Stimulated activated CD4-positive, alpha-beta T cell treated with anti-CD3 and anti-CD28 coated beads, TNF-alpha, amount 100 ng/mL, for 24 hours (primary cell): ENCODE measurements at places on chromosomes 6 and 20.
A peak's percentile ranks its signal among the peaks of the same experiment; 100 is the strongest.

GRCh38 chr6:121770943-121771342, 335.5 kb downstream of the GJA1 start:
- DNase-seq: no peak

DNA sequence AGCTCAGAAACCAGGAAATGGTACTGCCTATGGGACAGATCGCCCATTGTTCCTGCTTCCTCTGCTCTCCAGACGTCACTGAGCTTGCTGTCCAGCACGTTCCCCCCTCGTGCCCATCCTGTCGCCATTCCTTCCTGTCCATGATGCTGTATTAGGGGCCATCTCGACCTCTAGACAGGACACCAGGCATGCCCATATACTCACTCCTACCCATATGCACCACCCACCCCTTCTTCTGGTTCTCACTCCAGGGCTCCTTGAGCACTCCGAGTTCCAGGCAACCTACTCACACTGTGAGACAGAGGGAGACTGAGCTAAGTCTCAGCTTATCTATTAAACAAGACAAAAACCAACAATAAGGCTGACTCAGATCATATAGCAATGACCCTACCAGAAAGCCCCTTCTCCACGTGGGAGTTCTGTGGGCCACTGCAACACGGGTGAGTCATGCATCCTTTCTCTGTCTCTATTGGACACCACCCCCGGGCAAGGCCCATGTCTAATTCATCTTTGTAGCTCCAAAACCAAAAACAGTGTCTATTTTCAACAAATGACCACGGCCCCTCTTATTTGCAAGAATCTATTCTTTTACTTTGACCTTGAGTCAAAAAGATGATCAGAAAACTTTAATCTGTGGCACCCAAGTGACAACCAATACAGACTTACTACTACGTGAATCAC, 65.7 kb downstream of the PSMG4 start:
- no peak for DNase-seq

DNA sequence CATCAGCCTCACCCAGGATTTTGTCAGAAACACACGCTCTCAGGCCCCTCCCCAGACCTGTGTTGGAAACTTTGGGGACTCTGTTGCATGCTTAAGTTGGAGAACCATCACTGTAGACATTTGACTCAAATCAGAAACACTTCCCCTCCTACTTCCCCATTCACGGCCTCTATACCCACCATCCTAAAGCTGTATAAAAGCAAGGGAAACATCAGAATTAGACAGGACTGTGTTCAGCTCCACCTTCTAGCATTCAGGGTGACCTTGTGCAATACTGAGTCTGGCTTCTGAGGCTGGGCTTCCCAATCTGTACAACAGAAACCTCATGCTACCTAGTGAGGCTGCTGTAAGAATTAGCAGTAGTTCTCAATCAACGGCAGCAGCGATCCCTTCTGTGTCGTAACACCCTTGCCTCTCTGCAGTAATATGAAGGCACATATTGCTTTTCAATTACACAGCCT, 252.3 kb downstream of the LY86 start:
- no peak for DNase-seq

GRCh38 chr20:32184961-32185603, 22.5 kb downstream of the PLAGL2 start:
- DNase-seq: no peak

DNA sequence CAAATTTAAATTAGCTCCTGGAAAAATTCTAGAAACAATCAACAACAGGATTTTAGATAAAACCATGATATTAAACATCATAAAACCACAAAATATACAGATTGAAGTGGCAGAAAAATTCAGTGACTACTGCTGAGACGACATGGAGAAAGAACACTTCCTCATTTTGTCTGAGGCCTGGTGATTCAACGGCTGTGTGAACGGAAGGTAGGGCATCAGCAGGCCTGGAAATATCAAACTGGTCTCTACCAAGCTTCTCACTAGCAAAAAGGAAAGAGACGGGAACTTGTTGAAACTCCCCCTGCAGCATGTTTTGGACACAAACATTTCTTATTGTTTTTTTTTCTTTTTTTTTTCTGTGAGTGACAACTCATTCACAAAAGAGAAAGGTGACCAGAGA, 58.0 kb upstream of the AHI1 start:
- DNase-seq: no peak

DNA sequence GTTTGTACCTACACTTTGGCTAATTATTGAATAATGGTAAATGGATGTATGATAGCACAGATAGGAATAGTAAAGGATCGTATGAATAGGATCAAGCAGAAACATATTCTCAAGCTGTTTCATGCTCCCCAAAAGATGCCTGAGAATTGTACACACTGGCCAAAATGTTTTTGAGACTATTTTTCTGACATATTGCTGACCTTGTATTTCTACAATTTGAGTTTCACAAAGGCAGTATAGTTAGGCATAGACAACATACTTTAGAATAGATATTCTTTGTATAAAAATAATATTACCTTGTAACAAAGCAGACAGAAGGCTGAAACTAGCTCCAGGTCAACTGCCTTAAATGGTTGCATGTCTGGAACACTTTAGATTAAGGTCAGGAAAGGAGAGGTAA, 598.4 kb downstream of the COL12A1 start:
- no peak for DNase-seq

DNA sequence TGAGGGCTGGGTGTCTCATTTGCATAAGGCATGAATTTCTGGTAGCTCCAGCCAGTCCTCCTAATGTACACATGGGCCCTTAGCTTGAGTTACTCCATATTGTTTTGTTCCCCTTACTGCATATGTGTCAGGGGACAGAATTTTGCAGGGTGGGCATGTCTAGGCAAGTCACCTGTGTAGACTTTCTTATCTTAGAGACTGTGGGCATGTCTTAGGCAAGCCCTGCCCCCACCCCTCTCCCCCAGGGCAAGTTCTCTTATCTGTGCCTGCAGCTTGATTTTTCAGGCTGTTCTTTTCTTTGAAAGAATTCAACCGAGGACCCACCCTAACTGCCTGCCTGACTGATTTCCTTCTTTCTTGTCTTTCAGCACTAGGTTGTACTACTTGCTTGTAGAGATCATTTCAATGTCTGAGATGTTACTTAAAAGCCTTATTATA, 32.1 kb downstream of the NHLRC1 start:
- no peak for DNase-seq

DNA sequence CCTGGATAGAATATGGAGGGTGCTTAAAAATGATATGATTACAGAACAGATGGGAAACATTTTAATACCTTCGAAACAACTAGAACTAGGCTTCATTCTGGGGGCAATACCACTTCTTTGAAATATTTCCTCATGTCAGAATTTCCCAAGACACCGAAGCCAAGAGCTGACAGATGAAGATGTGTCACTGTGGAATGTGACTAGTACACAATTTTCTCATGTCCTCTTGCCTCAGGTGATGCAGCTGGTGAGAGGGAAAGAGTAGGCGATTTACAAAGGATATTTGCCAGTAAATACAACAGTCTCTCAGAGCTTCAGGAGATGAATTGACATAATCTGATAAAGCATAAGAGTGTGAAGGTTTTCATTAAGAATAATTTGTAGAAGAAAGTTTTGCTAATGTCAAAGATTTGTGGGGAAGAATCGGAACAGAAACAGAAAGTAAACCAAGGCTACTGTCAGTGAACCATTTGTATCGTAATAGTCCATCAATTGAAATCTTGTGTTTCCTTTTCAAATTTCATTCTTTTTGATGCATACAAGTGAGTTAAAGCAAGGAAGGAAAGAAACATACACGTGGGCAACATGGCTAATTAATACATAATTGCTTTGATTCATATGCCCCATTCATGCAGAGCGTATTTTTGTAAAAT, 164.7 kb upstream of the CCN2 start:
- no peak for DNase-seq

DNA sequence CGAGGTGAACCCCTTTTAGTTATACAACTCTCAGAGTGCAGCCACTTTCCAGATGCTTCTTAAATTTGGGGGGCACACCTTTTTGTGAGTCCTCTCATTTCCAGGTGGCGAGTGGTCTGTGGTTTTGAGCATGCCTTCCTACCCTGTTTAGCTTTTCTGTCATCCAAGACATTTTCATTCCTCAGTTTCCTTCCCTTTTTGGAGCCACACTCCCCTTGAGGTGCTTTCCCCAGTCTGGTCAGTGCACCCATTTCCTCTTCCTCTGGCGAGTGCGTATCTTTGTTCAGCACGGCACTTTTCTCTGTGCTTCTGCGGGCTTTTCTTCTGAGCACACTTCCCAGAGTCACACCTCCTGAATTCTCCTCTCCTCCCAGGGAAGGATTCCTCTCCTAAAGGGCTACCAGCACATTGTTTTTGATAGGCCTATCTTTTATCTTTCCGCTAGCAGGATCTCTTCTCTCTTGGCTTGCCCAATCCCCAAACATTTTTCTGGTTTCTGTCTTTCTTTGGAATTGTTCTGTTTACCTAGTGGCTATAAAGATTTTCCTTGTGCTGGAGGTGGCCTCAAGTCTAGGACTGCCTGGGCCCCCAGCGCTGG, 1.4 kb downstream of the PHF20 start:
- peak; percentile 5 for DNase-seq

- no peak for DNase-seq
Measured at GRCh38 chr6:45400021-45400420, 22.3 kb upstream of the SUPT3H start.

- DNase-seq: no peak
Measured at GRCh38 chr6:102216232-102216631, 822.7 kb downstream of the GRIK2 start.

DNA sequence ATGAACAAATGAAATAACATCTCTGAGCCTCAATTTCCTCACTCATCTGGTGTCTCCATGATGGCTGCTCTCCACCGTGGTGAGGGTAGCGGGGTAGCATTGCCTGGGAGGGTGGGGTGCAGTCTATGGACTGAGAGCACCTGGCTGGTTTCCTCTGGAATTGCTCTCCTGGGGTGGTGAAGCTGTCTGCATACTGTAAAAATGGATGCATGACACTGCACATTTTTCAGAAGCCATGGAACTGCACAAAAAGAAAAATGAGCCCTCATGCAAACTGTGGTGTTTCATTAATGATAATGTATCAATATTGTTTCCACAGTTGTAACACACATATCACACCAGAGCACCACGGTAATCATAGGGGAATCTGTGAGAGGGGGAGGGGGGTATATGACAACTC, 12.1 kb upstream of the ITPR3 start:
- DNase-seq: no peak

- no peak for DNase-seq
Measured at GRCh38 chr6:25065666-25066065, 129.9 kb upstream of the RIPOR2 start.

DNA sequence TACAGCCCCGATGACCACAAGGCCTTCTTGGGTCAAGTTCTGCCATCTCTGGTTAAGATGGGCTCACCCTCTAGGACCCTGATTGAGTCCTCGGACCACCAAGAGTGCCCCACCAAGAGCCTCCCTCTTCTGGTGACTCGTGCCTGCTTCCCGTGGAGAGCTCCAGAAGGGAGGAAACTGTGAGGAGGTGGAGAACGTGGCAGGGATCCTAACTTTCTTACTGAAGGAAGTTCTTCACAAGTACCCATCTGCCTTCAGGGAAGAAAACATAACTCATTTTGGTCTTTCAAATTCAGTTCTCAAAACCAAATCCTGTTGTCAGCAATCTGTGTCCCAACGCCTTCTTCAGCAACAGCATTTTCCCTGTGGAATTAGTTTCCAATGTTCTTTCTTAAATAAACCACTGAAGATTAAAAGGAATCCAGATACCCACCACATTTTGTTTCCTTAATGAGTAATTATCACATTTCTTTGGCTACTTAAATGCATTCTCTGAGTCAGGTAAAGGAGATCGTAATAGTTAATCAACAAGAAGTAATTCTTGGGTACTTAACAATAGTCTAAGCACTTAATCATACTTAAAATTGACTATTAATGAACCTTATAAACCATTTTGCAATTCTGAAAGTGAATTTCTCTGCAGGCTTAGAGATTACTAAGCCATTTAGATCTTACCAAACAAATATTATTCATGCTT, 185.8 kb upstream of the SGK1 start:
- no peak for DNase-seq

- DNase-seq: no peak
Measured at GRCh38 chr6:77462359-77463307, 658 bp downstream of the HTR1B start.

- no peak for DNase-seq
Measured at GRCh38 chr6:167209577-167209975, 51.8 kb upstream of the GPR31 start.

GRCh38 chr20:23023621-23024177, 11.4 kb upstream of the SSTR4 start:
- no peak for DNase-seq

- DNase-seq: no peak
Measured at GRCh38 chr6:137967689-137968454, 100.8 kb downstream of the TNFAIP3 start.

DNA sequence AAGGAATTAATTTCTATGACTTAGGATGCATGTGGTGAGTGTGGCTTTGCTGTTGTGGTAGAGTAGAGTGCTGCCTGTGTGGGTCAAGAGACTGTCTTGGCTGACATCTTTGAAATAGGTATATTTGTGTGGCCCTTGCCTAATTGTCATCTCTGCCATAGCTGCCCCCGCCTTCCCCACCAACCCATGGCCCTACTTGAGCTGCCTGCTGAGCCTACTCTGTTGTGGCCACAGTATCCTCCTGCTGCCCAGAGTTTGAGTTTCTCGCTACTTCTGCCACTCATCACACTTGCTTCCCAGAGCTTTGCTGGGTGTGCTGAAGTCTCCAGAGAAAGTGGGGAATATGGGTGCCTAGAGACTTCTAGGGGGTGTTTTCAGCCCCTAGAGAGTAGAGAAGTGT, 8.0 kb downstream of the PLCG1 start:
- DNase-seq: no peak

DNA sequence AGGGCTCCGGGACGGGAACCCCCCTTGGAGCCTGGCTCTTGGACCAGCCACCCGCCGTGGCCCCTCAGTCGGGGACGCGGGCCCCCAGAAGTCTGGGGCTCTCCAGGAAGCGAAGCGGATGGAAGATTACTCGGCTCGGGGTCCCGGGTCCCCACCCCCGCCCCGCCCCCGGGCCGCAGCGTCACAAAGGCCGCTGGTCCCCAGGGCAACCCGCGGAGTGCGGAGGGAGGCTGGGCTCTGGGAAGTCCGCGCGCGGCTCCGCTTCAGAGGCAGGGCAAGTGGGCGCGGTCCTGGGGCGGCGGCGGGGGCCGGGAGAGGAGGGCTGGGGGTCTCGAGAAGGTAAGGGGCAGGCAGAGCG, at the start of gene FNDC11:
Gene FNDC11, plus strand, starts transcription at position 227 of the 358 bp plus-strand sequence. CDS start 1,505 bp downstream, outside the sequence.
- DNase-seq: peak; percentile 40

DNA sequence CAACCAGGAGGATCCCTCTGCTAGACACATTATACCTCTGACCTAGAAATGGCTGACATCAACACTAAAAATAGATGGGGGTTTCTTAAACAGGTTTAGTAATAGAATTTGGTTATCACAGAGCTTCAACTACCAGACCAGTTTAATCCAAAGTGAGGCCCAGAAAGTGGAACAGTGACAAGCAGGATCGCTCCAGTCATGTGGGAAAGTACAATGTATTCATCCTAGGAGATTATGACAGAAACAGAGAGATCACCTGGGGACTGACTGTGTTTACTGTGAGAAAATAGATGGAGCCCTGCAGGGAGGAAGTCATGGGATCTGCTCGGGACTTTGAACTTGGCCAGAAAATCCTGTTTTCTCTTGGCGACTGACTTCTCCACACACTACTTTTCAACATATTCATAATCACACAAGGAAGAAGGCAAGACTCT, 238.7 kb upstream of the SOX4 start:
- no peak for DNase-seq
